ENCODE measurements at places on chromosomes 6 and 20.

GRCh38 chr20:63961664-63962425, 5.6 kb upstream of the UCKL1 start:
- DNase-seq, result no peak

- no peak for DNase-seq
These were observed 22.4 kb downstream of the C20orf173 start for GRCh38 chr20:35506872-35507638.

DNA sequence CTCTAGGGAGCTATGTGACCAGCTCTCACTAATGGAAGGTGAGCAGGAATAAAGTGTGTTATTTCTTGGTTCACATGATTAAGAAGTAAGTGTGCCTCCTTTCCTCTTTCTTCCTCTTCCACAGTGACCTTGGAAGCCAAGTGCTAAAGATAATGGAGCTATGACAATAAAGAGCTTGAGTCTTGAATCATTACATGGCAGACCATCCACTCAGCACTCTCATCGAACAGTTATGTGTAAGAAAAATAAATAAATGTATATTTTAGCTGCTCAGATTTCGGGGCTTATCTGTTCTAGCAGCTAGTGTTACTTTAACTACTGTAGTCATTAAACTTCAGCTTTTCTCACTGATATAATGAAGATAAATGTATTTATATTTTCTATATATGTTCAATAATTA, 72.9 kb downstream of the HDGFL1 start:
- DNase-seq, result no peak

GRCh38 chr20:3221398-3222226, 12.3 kb downstream of the ITPA start:
- no peak for DNase-seq

GRCh38 chr20:32589256-32589655, 4.1 kb upstream of the NOL4L start:
- no peak for DNase-seq

DNA sequence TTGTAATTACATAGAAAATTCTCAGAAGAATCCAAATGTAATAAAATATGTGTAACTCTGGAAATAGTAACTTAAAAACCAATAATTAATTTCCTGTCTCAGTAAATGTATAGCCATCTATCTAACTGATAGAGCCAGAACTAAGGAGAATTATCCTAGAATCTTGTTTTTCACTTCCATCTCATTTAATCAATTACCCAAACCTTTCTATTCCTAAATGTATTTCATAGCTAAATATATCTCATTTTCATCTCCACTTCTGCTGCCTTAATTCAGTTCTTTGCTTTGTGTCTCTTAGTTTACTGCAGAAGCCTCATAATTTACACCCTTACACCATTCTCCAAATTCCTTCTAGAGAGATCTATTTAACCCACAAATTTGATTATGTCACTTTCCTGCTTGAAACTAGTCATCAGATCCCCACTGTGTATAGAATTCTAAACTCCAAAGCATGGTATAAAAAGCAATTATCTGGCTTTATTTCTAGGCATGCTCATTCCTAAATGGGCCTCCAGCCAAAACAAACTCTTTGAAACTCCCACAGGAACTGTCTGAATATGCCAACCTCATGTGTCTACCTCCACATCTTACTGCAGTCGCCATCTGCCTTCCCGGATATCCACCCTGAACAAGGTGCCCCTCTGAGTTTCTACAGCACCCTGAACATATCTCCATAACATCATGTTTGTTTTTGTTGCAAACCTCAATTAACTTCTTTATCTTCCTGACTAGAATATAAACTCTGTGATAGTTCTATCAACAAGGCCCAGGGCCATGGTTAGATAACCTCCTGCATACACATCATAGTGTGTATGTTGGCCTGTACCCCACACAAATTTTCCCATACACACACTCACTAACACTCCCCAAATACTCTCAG, 70.5 kb upstream of the ADTRP start:
- DNase-seq, result no peak

GRCh38 chr6:169487579-169488436, 214.0 kb downstream of the WDR27 start:
- no peak for DNase-seq

- DNase-seq, result no peak
These were observed 790.2 kb downstream of the DHX35 start for GRCh38 chr20:39752262-39752876.

GRCh38 chr20:43389211-43389610, 68.5 kb upstream of the SRSF6 start:
- no peak for DNase-seq

- DNase-seq, result no peak
These were observed 54.8 kb upstream of the SPDEF start for GRCh38 chr6:34610819-34611477.

DNA sequence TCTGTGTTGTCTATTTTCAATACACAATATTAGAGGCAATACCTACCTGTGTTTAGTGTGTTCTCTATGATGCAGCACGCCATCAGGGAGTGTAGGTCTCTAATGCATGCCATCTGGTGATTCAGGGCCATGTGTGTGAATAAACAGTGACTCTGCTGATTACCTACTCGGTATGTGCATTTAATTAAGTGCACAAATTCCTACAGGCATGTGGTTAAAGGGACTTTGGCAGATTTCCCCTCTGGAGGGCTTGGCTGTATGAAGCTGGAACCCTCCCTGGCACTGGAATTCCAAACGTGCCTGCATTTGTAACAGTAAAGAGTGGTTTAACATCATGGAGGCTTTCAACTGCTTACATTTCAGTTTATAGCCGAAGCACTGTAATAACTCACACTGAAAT, 401.5 kb upstream of the SASH1 start:
- no peak for DNase-seq

- DNase-seq, result no peak
These were observed 24.8 kb downstream of the MAFB start for GRCh38 chr20:40663991-40664880.

DNA sequence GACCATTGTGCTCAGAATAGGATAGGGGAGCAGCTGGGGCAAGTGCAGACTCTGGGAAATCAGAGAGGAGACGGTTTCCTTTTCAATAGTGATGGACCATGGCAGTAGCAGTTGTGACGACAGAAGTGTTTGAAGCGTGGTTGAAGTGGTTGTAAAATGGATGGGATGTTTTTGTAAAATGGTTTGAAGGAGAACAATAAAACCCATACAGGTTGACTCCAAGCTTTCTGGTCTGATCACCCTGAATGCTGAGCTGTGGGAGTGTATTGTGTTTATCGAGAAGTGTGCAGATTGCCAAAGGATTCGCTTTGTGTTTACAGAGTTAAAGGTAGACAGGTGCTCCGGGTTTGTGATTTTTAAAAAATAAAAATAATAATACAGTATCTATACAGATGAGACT, 255.2 kb upstream of the SULF2 start:
- DNase-seq, result no peak

- DNase-seq, result no peak
These were observed 118.8 kb downstream of the RALGAPA2 start for GRCh38 chr20:20593447-20594170.

- DNase-seq, result no peak
These were observed 4.1 kb upstream of the ZKSCAN8 start for GRCh38 chr6:28137505-28137981.

DNA sequence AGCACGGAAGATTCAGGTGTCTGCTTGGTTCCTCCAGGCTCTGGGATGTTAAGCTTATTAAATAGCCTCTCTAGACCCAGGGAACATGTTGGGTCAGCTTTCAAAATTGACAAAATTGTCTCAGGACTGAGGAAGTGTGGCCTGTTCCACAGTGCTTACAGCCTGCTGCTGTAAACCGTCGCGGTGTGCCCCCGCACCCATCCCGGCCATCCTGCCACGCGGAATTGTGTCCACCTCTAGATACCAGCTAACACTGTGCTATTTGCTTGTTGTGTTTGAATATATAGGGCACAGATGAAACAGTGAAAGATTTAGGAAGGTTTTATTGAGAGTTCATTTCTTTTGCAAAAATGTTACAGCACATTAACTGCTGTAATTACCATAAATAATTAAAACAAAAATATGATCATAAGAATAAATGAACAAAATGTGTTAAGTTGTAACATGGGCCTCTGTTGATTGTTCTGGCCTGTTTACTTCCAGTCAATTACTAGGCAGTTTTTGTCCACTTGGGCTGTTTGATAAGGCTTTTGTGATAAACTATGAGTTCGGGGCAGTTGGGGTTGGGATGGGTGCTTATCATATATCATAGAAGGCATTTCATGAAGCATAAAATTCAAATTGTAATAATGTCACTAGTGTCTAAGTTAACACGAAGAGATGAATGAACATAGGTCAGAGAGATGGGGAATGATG, 77.4 kb downstream of the ARID1B start:
- DNase-seq, result no peak

DNA sequence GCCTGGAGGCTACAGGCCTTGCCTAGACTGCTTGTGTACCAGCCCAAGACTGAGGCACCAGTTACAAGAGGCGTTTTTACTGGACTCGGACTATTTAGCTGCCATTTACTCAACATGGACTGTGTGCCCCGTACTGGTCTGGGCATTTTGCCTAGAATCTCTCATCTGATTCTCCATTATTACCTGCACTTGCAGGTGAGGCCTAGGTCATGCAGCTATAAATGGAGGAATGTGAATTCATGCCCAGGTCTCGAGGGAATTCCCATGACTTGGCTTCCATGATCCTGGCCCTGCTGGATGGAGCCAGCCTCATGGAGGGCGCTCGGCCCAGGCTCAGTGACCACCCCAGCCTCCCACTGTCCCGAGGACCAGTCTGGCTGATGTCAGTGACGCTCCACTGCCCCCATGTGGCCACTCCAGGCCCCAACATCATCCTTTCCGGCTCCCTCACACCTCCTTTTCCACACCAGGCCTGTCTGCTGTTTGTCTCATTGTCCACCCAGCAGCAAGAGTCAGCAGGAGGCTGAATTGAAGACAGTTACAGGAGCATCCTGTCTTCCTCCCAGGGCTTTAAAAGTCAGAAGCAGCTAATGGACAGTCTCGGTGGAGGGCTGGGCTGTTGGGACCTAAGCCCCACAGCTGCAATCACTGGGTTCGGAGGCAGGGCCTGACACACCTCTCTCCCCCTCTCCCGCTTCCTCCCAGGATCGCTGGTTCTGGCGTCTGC, 8.7 kb downstream of the MMP24OS start:
- peak; percentile 32 for DNase-seq

GRCh38 chr6:31081872-31082271, 30.5 kb downstream of the C6orf15 start:
- no peak for DNase-seq

- DNase-seq, result no peak
These were observed 85.3 kb downstream of the ASXL1 start for GRCh38 chr20:32443386-32443974.

GRCh38 chr6:130843575-130844320, 16.5 kb downstream of the SMLR1 start:
- DNase-seq, result no peak
